ENCODE measurements at places on chromosomes 7 and 10. TPM values are rescaled to one million over a fixed set of nuclear protein-coding genes. Genes with fewer than 3 reads are reported as not detected.

- DNase-seq, result peak; percentile 98
- peak within 1 kb of the TSS; percentile 94 for H3K27ac ChIP-seq
- no peaks in the 10 kb centered on the region for H3K27me3 ChIP-seq
- H3K36me3 ChIP-seq, result no peaks in the 10 kb centered on the region
- H3K4me3 ChIP-seq, result peak within 1 kb of the TSS; percentile 87
These were observed at the start of gene BAZ1B for GRCh38 chr7:73522105-73522872. TSS of gene BAZ1B (minus strand) at chr7:73522293. CDS start at chr7:73521933, 360 bp downstream.

Gene ACSL5
- total RNA-seq, result 13.3 TPM

- DNase-seq, result no peak
- H3K27me3 ChIP-seq, result no peaks in the 10 kb centered on the region
These were observed 77.6 kb downstream of the ETV1 start for GRCh38 chr7:13911909-13912308.

Gene SLC26A3
- total RNA-seq, result not detected

Gene HOXA2
- total RNA-seq, result 1.3 TPM

DNA sequence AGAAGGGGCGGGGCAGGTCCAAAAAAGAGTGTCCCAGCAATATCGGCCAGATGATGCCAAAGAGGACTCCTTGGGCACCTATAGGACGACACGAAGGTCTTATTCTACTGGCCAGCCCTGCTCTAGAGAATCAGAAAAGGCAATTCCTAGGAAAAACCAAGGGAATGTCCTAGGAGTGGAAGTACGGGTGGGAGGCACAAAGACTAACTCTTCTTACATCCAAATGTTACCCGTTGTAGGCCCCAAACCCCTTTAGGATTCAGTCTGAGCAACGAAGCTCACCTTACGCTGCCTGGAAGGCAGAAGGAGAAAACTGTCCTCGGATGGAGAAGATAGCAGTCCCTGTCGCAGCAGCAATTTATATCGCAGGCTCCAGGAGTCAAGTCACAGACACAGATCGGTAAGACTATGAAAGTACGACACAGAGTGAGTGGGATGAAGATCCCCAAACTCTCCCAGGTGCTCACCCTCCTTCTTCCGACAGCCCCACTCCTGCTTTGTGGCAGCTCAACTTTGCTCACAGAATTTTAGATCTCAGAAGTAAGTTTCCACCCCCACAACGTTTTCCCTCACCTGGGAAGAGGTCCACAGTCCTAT, 558 bp downstream of the TCTN3 start:
- no peaks in the 10 kb centered on the region for H3K36me3 ChIP-seq
- peaks cover 12% of the 10 kb centered on the region for H3K4me1 ChIP-seq
- DNase-seq, result no peak
- H3K4me3 ChIP-seq, result peak overlapping the region; percentile 90

- H3K4me3 ChIP-seq, result no peak overlapping the region
- H3K27ac ChIP-seq, result no peak overlapping the region
- no peaks in the 10 kb centered on the region for H3K36me3 ChIP-seq
- no peaks in the 10 kb centered on the region for H3K4me1 ChIP-seq
These were observed 3.2 kb upstream of the DGKB start for GRCh38 chr7:14905764-14906163.

Gene ANXA8L1
- total RNA-seq, result 6.6 TPM

DNA sequence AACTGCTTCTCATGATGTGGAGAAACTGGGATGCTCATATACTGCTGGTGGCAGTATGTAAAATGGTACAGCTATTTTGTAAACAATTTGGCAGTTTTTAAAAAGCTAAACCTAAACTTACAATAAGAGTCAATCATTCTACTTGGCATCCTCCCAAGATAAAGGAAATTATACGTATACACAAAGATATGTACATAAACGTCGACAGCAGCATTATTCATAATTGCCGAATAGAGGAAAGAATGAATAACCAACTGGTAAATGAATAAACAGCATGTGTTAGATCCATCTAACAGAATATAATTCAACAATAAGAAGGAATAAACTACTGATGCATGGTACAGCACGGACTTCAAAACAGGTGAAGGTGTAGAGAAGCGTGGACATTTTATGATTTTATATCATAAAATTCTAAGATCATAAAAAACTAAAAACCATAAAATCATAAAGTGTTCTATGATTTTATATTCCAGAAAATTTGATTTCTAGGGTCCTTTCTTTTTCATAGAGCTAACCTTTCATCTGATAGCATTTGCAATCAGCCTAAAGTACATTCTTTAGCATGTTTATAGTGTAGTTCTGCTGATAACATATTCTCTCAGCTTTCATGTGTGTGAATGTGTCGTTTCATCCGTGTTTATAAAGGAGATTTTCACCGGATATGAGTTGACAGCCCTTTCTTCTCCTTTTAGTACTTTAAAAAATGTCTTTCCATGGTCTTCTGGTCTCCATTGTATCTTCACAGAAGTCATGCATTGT, 261.5 kb downstream of the DIP2C start:
- H3K27ac ChIP-seq, result no peak overlapping the region
- DNase-seq, result no peak
- no peaks in the 10 kb centered on the region for H3K36me3 ChIP-seq
- H3K4me1 ChIP-seq, result no peaks in the 10 kb centered on the region
- H3K4me3 ChIP-seq, result no peak overlapping the region

Gene CDK14
- total RNA-seq, result 29.8 TPM

Gene ACTL6B
- not detected for total RNA-seq

GRCh38 chr7:42069590-42069989, 167.4 kb downstream of the GLI3 start:
- H3K4me1 ChIP-seq, result no peaks in the 10 kb centered on the region
- H3K36me3 ChIP-seq, result no peaks in the 10 kb centered on the region
- no peak for DNase-seq
- no peaks in the 10 kb centered on the region for H3K27me3 ChIP-seq
- no peak overlapping the region for H3K4me3 ChIP-seq

- H3K27ac ChIP-seq, result peak overlapping the region; percentile 83
- H3K4me3 ChIP-seq, result peak overlapping the region; percentile 23
These were observed 68.4 kb downstream of the CREB3L2 start for GRCh38 chr7:137933270-137934017.

- H3K27me3 ChIP-seq, result no peaks in the 10 kb centered on the region
- H3K4me3 ChIP-seq, result no peak overlapping the region
- H3K4me1 ChIP-seq, result no peaks in the 10 kb centered on the region
- H3K36me3 ChIP-seq, result no peaks in the 10 kb centered on the region
- DNase-seq, result no peak
These were observed 513.0 kb upstream of the AKR1E2 start for GRCh38 chr10:4313051-4313450.

DNA sequence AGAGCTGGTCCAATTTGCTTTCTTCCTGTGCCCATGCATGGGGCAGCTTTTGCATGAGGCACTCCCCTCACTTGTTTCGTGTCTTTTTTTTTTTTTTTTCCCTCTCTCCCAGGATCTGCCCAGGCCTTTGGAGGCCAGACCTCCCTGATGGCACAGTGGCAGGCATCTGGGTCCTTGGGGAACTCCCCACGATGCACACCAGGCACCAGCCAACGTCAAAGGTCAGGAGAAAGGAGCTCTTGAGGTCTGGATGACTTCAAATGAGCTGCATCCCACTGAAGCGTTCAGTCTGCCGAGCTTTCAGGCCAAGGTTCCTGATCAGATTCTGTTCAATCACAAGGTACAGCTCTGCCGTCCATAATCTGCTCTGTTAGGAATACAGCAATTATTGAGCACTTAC, 97.2 kb upstream of the CARD11 start:
- DNase-seq, result no peak
- H3K4me1 ChIP-seq, result no peaks in the 10 kb centered on the region
- no peaks in the 10 kb centered on the region for H3K36me3 ChIP-seq
- H3K27me3 ChIP-seq, result no peaks in the 10 kb centered on the region
- H3K27ac ChIP-seq, result no peak overlapping the region
- H3K4me3 ChIP-seq, result no peak overlapping the region

DNA sequence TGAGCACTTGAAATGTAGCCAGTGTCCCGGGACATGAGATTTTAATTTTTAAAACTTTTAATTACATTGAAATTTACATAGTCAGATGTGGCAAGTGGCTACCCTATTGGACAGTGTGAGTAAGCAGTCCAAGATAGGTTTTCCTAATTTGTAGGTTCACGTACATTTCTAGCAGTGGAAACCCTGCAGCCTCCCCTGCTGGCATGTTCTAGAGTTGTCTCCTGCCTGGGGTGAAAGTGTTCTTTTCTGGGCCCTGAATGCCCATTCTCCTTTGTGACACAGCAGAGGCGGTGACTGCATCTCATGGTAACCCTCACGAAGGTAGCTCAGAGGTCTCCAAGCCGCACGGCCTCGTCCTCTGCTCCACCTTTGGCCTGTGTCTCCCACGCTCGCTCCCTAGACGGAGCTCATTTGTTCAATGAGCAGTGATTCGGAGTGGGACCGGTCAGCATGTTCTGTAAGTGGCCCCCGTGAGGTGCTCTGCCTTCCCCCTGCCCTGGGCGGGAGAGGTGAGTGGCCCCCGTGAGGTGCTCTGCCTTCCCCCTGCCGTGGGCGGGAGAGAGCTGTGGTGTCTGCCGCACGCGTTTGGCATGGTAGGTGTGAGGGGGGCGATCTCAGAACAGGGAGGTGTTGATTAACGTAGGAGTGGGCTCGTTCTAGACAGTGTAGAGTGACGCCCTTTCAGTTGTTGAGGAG, 18.0 kb downstream of the WDR37 start:
- H3K36me3 ChIP-seq, result no peaks in the 10 kb centered on the region
- no peak overlapping the region for H3K27ac ChIP-seq
- H3K27me3 ChIP-seq, result no peaks in the 10 kb centered on the region
- no peak for DNase-seq

- H3K27ac ChIP-seq, result no peak overlapping the region
- no peaks in the 10 kb centered on the region for H3K27me3 ChIP-seq
- no peaks in the 10 kb centered on the region for H3K36me3 ChIP-seq
- no peak overlapping the region for H3K4me3 ChIP-seq
- no peak for DNase-seq
- no peaks in the 10 kb centered on the region for H3K4me1 ChIP-seq
These were observed 83.6 kb downstream of the MPP7 start for GRCh38 chr10:28219251-28219650.

DNA sequence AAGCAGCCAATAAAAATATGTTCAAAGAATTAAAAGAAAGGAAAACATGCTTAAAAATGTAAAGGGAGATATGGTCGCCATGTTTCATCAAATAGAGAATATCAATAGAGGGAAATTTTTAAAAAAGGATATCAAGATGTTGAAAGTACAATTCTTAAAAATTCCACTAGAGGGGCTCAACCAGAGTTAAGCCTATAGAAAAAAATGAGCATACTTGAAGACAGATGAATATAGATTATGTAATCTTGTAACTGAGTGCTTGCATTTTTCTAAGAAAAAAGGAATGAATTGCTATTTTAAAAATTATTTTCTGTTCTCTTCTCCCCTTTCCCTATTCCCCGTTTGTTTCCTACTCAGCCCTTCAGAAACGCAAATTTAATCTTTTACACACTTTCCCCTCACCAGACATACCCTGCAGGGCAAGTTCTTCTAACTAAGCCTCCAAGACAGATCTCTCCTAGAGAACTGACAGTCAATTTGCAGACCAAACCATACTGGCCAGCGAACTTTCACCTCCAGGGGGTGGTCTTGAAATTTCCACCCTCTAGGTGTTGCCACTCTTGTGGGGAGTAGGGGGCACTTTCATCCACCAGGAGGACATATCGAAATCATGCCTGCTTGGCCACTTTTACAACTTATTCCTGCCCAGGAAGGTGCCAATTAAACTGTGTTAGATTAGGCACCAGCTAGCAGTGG, 67.7 kb downstream of the NSUN6 start:
- no peak overlapping the region for H3K4me3 ChIP-seq
- no peak for DNase-seq
- no peaks in the 10 kb centered on the region for H3K4me1 ChIP-seq
- H3K27me3 ChIP-seq, result no peaks in the 10 kb centered on the region

DNA sequence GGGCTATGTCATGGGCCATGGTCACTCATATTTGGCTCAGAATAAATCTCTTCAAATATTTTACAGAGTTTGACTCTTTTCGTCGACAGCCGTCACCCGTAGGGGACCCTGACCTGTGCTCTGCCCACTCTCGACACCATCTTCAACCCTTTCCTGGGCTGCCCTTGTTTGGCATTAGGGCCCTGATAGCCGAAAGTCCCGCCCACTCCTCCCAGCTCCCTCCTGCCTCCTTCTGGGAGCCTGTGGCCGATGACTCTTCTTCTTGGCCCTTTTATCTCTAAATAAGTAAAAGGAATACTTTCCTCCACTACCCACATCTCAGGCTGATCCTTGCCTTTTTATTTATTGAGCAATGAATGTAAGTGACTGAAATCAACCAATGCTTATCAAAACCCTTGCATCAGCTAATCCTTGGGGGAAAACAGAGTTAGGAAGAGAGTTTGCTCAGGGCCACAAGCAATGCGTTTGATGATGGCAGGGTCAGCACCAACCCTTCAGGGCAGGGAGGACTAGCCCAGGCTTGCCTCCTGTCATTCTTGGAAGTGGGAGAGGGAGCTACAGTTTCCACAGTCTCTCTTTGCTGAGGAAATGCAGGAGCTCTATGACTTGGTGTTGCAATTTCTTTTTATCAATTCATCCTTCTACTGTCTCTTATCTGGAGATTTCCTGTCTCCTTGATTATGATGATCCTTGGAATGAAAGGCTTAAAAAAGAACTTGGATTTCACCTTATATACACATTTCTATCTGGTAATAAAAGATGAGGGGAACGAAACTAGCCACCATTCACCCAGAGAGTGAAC, 218.2 kb upstream of the PODXL start:
- H3K27me3 ChIP-seq, result no peaks in the 10 kb centered on the region
- H3K4me3 ChIP-seq, result no peak overlapping the region
- H3K27ac ChIP-seq, result no peak overlapping the region
- H3K4me1 ChIP-seq, result no peaks in the 10 kb centered on the region
- H3K36me3 ChIP-seq, result no peaks in the 10 kb centered on the region

- H3K36me3 ChIP-seq, result peaks cover 9% of the 10 kb centered on the region
- no peaks in the 10 kb centered on the region for H3K4me1 ChIP-seq
- no peak overlapping the region for H3K27ac ChIP-seq
These were observed 26.7 kb upstream of the NDST2 start for GRCh38 chr10:73838008-73838567.

Gene LZTS2
- 44.0 TPM for total RNA-seq

Gene SPDYE16
- 0.73 TPM for total RNA-seq

DNA sequence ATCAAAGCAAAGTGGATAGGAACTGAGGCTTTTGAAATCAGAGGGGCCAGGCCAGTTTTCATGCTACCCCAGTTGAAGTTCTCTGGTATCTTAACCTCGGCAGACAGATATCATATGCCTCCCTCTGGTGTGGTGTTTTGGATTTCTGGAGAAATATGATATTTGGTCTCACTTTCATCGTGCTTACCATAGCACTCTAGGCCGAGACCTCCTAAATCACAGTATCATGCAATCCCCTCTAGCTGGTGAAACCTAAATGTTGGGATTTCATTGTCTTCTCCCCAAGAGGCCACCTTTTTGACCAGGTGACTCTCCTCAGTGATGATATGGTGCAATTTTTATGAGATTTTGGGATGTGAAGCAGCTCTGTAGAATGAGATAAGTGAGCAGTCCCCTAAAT, 183.5 kb downstream of the CREB5 start:
- no peaks in the 10 kb centered on the region for H3K36me3 ChIP-seq
- no peak overlapping the region for H3K4me3 ChIP-seq
- H3K27ac ChIP-seq, result no peak overlapping the region
- DNase-seq, result no peak
- no peaks in the 10 kb centered on the region for H3K4me1 ChIP-seq
